ENCODE measurements at places on chromosomes 7 and 10. TPM values are rescaled to one million over a fixed set of nuclear protein-coding genes. Genes with fewer than 3 reads are reported as not detected.

DNAJC12 gene
- polyA plus RNA-seq: 134 TPM

VIPR2 gene
- polyA plus RNA-seq: 0.07 TPM

UCMA gene
- not detected for polyA plus RNA-seq

ATRNL1 gene
- polyA plus RNA-seq: 14.9 TPM

FAM25A gene
- 4.3 TPM for polyA plus RNA-seq

SGPL1 gene
- polyA plus RNA-seq: 8.7 TPM

COL28A1 gene
- polyA plus RNA-seq: 3.6 TPM

SH2D4B gene
- not detected for polyA plus RNA-seq

CUZD1 gene
- 0.26 TPM for polyA plus RNA-seq

HOXA11 gene
- polyA plus RNA-seq: 0.40 TPM

ZNF425 gene
- 2.9 TPM for polyA plus RNA-seq

LIPK gene
- polyA plus RNA-seq: not detected

All from adrenal gland (tissue), 19 donors.